Osteoblast (primary cell): ENCODE measurements at places on chromosomes 12 and 14. TPM values are rescaled to one million over a fixed set of nuclear protein-coding genes. Genes with fewer than 3 reads are reported as not detected.

GRCh38 chr12:103687253-103687652 is 100.2 kb downstream of the STAB2 start:
- no peak overlapping the region for H3K4me3 ChIP-seq
- H3K27me3 ChIP-seq, result no peaks in the 10 kb centered on the region
- H3K4me1 ChIP-seq, result no peaks in the 10 kb centered on the region
- DNase-seq, result no peak
- H3K36me3 ChIP-seq, result no peaks in the 10 kb centered on the region
- H3K27ac ChIP-seq, result no peak overlapping the region

- no peak for DNase-seq
- H3K4me3 ChIP-seq, result no peak overlapping the region
- peaks cover 7% of the 10 kb centered on the region for H3K4me1 ChIP-seq
- H3K27ac ChIP-seq, result no peak overlapping the region
These were observed 207.4 kb downstream of the EFCAB11 start for GRCh38 chr14:89747126-89747525.

- H3K27me3 ChIP-seq, result peaks cover 3% of the 10 kb centered on the region
- H3K4me3 ChIP-seq, result no peak overlapping the region
- H3K4me1 ChIP-seq, result no peaks in the 10 kb centered on the region
These were observed 172.0 kb upstream of the PELI2 start for GRCh38 chr14:55946231-55946630.

DNA sequence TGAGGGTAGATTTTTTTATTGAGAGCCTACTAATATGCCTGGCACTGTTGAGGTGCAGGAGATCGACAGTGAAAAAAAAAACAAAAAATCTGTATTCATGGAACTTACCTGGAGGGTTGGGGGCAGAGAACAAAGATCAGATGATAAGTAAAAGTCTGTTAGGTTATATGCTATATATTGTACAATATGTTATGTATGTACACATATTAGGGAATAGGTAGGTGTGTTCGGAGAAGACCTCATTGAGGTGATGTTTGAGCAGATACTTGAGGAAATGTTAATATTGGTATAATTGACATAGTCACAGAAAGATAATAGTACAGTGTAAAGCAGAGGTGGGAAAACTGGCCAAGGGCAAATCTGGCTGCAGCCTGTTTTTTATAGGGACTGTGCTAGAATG is 5.6 kb downstream of the ARF6 start:
- H3K4me1 ChIP-seq, result peaks cover 18% of the 10 kb centered on the region
- H3K36me3 ChIP-seq, result peaks cover 23% of the 10 kb centered on the region
- H3K4me3 ChIP-seq, result no peak overlapping the region
- H3K27ac ChIP-seq, result no peak overlapping the region

GRCh38 chr12:33586576-33586975 is 147.0 kb upstream of the SYT10 start:
- no peak for DNase-seq
- H3K27me3 ChIP-seq, result no peaks in the 10 kb centered on the region
- H3K4me1 ChIP-seq, result no peaks in the 10 kb centered on the region
- H3K36me3 ChIP-seq, result no peaks in the 10 kb centered on the region
- H3K27ac ChIP-seq, result peak overlapping the region; percentile 11

DNA sequence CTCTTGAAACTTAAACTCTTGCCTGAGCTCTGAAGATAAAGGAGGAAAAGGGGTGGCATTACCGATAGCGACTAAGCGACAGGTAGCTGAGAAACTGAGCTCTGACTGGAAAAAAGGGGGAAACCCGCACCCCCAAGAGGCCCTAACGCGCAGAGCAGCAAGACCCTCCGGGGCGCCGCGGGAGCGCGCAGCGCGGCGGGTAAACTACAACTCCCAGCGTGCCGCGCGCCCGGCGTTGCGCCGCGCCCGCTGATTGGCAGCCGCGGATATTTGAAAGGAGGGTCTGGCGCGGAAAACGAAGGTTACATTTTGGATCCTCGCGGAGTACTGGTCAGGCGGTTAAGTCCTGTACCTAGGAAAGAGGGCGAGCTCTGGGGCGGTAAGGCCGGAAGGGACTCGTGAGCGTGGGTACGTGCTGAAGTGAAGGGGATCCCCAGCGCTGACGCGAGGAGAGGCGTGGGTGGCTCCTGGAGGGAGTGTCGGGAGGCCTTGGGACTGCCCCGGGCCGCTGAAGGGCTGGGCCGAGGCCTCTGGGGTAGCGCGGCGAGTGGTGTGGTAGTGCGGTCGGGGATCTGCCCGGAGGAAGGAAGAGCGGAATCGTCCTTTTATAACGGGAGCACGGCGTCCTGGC is at the start of gene ESPL1:
TSS of gene ESPL1 (plus strand) at position 301 of the 631 bp plus-strand sequence. CDS start 468 bp downstream, outside the sequence.
- peaks cover 15% of the 10 kb centered on the region for H3K4me1 ChIP-seq
- peaks cover 10% of the 10 kb centered on the region for H3K36me3 ChIP-seq
- H3K27ac ChIP-seq, result peak within 1 kb of the TSS; percentile 69
- H3K4me3 ChIP-seq, result peak within 1 kb of the TSS; percentile 90
- no peaks in the 10 kb centered on the region for H3K27me3 ChIP-seq

DNA sequence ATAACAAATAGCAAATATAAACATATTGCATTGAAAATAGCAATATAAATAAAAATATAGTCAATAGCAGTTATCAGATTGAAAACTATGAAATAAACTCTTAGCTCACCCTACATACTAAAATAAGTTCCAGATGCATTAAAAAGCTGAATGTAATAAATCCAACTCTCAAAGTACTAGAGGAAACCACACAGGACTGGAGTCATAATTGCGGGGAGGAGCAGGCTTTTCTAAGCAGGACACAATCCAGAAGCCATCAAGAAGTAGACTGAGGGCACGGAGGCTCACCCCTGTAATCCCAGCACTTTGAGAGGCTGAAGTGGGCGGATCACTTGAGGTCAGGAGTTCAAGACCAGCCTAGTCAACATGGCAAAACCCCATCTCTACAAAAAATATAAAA is 22.2 kb downstream of the GSC start:
- H3K36me3 ChIP-seq, result no peaks in the 10 kb centered on the region
- H3K4me3 ChIP-seq, result no peak overlapping the region
- DNase-seq, result no peak

DNA sequence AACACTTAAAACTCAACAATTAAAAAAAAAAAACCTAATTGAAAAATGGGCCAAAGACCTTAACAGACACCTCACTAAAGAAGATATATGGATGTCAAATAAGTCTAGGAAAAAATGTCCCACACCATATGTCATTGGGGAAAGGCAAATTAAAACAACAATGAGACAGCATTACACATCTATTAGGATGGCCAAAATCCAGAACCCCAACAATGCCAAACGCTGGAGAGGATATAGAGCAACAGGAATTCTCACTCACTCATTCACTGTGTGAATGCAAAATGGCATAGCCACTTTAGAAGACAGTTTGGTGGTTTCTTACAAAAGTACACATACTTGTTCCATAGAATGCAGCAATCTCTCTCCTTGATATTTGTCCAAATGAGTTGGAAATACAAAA is 173.7 kb downstream of the SLC25A21 start:
- DNase-seq, result no peak
- no peak overlapping the region for H3K4me3 ChIP-seq
- no peak overlapping the region for H3K27ac ChIP-seq
- no peaks in the 10 kb centered on the region for H3K36me3 ChIP-seq
- no peaks in the 10 kb centered on the region for H3K27me3 ChIP-seq

DNA sequence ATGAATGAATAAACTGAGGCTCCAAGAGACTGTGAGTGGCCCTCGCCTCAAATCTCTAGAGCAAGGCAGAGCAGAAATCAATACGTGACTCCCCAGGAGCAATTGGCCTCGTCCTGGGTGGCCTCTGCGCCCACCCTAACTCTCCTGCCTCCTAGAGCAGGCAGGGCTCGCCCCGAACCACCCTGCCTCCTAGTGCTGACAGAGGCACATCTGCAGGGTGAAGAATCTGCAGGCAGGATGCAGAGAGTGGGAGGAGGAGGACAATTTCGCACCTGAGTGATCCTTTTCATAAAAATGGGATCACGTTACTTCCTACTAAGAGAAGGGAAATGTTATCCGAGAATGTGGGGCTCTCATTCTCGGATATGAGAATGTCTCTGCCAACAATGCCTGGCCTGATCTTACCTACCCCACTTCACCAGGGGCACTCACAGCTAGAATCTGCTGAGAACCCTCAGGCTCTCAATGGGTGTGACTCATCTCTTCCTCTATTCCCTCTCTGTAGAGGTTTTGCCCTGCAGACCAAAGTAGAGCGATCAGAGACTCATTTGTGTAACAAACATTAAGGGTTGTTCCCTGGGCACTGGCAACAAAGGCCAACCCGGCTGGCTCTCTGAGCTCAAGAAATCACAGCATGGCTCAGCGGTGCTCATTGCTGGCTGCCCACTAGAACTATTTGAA is 61.7 kb upstream of the BCL2L14 start:
- peak; percentile 87 for DNase-seq
- peaks cover 29% of the 10 kb centered on the region for H3K4me1 ChIP-seq
- H3K36me3 ChIP-seq, result no peaks in the 10 kb centered on the region
- H3K27me3 ChIP-seq, result no peaks in the 10 kb centered on the region
- no peak overlapping the region for H3K4me3 ChIP-seq

- H3K4me1 ChIP-seq, result no peaks in the 10 kb centered on the region
- no peak overlapping the region for H3K4me3 ChIP-seq
- H3K27ac ChIP-seq, result no peak overlapping the region
These were observed 357.2 kb downstream of the BMP4 start for GRCh38 chr14:53599221-53599945.

- peaks cover 9% of the 10 kb centered on the region for H3K4me1 ChIP-seq
- no peaks in the 10 kb centered on the region for H3K36me3 ChIP-seq
- H3K4me3 ChIP-seq, result no peak overlapping the region
- H3K27ac ChIP-seq, result no peak overlapping the region
- H3K27me3 ChIP-seq, result no peaks in the 10 kb centered on the region
These were observed 13.0 kb upstream of the LBHD2 start for GRCh38 chr14:103070971-103071542.

DNA sequence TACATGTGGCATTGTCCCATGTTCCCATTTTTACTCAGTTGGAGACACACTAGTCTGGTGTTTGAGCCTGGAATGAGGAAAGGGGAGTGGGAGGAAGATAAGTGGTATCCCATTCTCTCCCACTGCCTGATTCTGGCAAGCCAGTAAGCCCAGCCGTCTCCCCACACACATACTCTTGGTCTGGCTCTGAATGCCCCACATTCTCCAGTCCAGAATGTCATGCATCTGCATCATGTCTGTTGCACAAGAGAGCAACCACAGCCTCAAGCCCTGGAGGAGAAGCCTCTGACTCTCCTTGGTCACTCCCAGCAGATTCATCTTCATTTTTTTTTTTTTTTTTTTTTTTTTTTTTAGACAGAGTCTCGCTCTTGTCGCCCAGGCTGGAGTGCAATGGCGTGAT is 48.0 kb downstream of the DRAM1 start:
- no peaks in the 10 kb centered on the region for H3K36me3 ChIP-seq
- no peak overlapping the region for H3K4me3 ChIP-seq
- no peaks in the 10 kb centered on the region for H3K27me3 ChIP-seq
- peak; percentile 92 for DNase-seq
- H3K27ac ChIP-seq, result peak overlapping the region; percentile 88

DNA sequence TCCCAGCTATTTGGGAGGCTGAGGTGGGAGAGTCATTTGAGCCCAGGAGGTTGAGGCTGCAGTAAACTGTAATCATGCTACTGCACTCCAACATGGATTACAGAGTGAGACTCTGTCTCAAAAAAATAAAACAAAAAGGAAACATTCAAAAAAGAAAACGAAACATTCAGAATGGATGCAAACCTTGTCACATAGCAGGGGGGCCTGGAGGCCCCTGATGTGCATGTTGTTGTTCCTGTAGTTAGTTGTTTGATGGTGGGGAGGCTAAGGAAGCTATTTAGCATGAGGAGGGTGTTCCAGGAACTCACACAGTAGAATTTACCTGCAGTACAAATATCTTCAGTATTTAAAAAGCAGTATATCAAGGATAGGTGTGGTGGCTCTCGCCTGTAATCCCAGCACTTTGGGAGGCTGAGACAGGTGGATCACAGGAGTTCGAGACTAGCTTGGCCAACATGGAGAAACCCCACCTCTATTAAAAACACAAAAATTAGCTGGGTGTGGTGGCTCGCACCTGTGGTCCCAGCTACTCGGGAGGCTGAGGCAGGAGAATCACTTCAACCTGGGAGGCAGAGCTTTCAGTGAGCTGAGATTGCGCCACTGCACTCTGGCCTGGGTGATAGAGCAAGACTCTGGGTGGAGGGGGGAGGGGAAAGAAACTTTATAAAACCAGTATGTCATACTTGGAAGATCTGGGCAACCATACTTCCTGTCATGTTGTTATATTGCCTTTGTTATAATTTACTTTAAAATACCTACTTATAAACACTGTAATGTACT is 17.6 kb upstream of the AEBP2 start:
- H3K4me1 ChIP-seq, result no peaks in the 10 kb centered on the region
- no peak overlapping the region for H3K27ac ChIP-seq
- no peak for DNase-seq
- no peaks in the 10 kb centered on the region for H3K36me3 ChIP-seq

GRCh38 chr12:127363392-127363791 is 903.6 kb upstream of the TMEM132C start:
- H3K36me3 ChIP-seq, result no peaks in the 10 kb centered on the region
- no peak overlapping the region for H3K4me3 ChIP-seq
- no peak for DNase-seq
- no peak overlapping the region for H3K27ac ChIP-seq
- H3K4me1 ChIP-seq, result no peaks in the 10 kb centered on the region

DNA sequence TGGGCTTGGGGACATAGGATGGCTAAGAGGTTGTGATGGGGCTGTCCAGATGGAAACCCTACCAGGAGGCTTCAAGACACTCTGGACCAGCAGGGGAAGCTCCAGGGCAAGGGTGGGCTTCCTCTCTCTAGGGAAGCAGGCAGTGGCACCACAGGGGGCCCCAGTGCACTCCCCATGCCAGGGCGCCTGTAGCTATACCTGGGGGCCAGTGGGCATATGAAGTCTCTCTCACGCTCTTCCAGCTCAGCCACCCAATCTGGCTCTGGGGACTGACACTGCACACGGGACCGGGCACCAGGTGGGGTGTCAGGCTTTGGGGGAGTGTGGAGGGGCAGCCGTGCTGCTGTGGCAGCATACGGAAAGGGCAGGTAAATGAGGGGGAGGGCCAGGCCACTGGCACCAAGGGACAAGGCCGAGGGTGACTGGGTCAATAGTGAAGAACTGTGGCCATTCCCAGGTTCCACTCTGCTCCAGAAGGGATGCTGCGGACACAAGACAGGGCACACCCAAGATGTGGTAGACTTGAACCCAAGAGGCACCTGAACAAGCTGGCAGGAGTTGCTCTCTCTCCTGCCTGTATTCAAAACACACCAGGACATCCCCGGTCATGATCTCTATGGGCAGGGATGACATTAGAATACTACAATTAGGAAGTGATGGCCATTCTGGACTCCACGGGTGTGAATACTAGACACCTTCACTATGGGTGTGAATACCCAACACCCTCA is 27.5 kb downstream of the RFLNA start:
- no peak overlapping the region for H3K27ac ChIP-seq
- no peak overlapping the region for H3K4me3 ChIP-seq
- DNase-seq, result no peak
- peaks cover 7% of the 10 kb centered on the region for H3K4me1 ChIP-seq
- H3K27me3 ChIP-seq, result peaks cover 4% of the 10 kb centered on the region

Gene RPL10L
- total RNA-seq, result not detected in 2 replicates

Gene TBX5
- total RNA-seq, result not detected in 2 replicates

Gene CLSTN3
- 6.2 and 7.6 TPM in 2 replicates for total RNA-seq

Gene TSPAN19
- not detected in 2 replicates for total RNA-seq

Gene ARMH4
- 10.9 and 14.1 TPM in 2 replicates for total RNA-seq

Gene RBP5
- not detected in 2 replicates for total RNA-seq

Gene GON7
- 11.2 and 11.6 TPM in 2 replicates for total RNA-seq

Gene RERG
- 0.29 TPM in 1 of 2 replicates, not detected in the other for total RNA-seq
